ENCODE measurements at places on chromosomes 7 and 10.

- DNase-seq, result peak; percentile 21
Measured at GRCh38 chr7:66050990-66051448, 24.6 kb upstream of the ASL start.

GRCh38 chr10:67086327-67087134 lies 160.7 kb downstream of the LRRTM3 start:
- no peak for DNase-seq

DNA sequence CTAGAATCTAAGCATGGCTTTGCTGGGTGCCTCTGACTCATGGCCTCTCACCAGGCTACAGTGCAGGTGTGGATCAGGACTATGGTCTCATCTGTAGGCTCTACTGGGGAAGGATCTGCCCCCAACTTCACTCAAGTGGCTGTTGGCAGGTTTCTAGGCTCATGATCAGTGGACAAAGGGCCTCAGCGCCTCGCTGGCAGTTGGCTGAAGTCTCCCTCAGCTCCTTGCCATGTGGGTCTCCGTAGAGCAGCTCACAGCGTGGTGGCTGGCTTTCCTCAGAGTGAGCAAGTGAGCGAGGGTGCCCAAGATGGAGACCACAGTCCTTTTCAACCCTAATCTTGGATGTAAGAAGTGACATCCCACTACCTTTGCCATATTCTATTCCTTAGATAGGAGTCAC lies 238.0 kb downstream of the COBL start:
- no peak for DNase-seq

GRCh38 chr7:122312789-122313188 lies 8.2 kb upstream of the FEZF1 start:
- peak; percentile 4 for DNase-seq

DNA sequence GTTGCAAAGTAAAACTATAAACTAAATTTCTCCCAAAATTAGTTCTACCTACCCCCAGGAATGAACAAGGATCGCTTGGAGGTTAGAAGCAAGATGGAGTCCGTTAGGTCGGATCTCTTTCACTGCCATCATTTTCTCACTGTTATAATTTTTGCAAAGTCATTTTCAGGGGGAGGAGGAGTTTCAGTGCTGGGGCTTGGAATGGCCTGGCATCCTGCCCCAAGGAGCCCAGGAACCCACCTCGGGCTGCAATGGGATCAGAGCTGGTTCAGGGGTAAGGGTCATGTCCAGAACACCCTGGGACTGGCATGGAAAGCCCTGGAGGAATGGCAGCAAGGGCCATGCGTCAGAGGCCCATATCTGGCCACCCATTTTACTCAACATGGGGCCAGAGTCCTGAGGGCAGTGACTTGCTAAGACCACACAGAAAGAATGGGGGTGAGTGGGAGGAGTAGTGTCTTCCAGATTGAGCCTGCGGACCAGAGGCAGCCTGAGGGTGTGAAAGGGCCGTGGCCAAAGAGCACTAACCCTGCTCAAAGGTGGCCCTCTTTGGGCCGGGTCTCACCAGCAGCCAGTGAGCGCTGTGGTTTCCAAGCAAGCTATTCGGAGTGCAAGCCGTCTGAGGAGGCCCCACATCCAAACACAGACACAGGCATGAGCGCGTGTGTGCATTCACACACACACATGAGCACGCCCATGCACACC lies 31.8 kb downstream of the GPRIN2 start:
- no peak for DNase-seq

DNA sequence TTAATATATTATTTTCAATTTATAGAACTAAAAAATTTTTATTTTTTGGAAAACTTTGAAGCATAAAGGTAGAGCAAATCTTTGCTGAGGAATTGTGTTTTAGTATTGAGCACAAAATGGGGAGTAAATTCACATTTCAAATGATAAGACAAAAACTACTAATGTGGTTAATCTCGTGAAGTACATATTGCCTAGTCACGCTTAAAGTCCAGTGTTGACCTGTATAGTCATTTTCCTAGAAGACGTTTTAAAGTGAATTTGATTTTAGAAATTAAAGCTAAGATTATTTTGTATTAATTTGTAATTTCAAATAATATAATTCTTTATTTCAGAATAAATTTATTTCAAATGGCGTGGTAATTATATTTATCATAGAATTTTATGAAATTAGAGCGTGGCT lies 57.2 kb upstream of the MSRB2 start:
- DNase-seq, result no peak

DNA sequence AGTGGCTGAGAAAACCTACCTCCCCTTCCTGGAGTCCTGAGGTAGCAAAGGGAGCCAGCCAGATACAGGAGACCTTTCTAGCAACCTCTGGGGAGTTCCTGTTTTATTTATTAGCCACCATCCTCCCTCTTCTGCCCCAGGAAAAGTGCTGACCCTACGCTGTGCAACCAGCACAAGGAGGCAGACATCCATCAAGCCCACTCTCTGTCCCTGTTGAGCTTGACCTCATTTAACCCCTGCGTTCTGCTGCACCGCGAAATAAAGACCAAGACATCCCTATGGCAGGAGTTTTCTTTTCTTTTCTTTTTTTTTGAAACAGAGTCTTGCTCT lies 25.3 kb upstream of the ANKRD2 start:
- DNase-seq, result no peak

DNA sequence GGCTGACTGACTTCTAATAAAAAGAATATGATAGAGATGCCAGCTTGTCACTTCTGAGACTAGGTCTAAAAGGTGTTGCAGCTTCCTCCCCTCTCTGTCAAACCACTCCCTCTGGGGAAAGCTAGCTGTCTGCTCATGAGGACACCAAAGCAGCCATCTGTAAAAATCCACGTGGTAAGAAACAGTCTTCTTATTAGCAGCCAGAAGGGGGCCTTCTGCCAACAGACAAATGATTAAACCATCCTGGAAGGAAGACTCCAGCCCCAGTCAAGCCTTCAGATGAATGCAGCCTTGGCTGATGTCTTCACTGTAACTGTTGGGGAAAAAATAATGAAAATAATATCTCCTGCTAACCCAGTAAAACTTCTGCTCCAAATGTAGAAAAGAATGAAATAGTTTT lies 41.9 kb upstream of the DAGLB start:
- DNase-seq, result no peak

GRCh38 chr7:5694221-5694754 lies 87.2 kb downstream of the RNF216 start:
- no peak for DNase-seq

DNA sequence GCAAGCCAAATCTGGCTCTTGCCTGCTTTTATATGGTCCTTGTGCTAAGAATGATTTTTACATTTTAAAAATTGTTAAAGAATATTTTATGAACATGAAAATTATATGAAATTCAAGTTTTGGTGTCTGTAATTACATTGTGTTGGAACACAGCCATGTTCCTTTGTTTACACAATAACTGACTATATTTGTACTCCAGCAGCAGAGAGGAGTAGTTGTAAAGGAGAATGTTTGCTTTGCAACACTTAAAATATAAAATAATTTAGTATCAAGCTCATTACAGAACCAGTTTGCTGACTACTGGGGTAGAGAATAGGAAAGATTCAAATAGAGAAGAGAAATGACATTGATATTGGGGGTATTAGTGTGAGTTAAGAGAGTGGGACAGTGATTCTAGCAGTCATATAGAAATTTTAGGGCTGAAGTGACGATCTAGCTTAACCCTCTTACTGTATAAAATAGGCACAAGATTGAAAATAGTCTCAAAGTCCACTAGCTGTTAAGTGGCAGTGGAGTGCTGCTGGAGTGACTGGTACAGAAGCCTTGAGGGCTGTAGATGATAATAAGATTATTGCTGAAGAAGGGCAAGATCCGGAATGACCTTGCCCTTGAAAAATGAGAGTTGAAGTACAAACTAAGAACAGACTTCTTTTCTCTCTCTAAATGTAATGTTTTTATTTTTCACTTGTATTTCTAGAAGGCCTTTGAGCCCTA lies 28.2 kb downstream of the SGPL1 start:
- no peak for DNase-seq

DNA sequence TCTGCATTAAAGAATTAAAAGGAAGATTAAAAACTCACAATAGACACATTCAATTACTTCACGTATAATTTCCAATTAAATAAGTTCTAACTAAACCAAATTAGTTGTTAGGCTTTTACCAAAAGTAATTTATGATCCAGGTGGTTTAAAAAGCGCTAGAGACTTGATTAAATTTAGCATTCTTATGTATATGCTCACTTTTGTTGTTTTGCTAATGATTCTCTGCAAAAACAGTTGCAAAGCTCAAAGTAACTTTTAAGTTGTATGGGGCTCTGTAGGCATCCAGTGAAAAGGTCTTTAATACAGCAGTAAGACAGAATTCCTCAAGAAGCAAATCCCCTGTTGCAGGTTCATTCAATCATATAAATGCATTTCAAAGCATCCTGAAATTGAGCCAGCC lies 15.5 kb upstream of the PNPLA8 start:
- no peak for DNase-seq

- DNase-seq, result no peak
Measured at GRCh38 chr7:90938371-90938770, 325.9 kb upstream of the FZD1 start.

- no peak for DNase-seq
Measured at GRCh38 chr7:78149787-78150186, 351.2 kb downstream of the PHTF2 start.

DNA sequence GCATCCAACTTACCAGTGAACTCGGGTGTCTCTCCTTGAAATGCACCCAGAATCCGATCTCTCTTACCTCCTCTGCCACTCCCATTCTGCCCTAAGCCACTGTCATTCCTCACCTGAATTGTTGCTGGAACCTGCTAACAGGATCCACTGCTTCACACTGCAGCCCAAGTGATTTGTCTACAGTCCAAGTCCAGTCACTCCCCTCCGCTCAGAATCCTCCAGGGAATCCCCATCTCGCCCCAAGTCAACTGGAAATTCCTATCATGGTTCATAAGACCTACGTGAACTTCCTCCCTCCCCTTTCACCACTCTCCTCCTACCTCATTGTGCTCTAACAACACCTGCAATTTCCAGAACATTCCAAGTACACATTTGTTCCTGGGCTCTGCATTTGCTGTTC lies 91.3 kb downstream of the SCRN1 start:
- DNase-seq, result no peak
